ENCODE measurements at places on chromosomes 1 and 21.

DNA sequence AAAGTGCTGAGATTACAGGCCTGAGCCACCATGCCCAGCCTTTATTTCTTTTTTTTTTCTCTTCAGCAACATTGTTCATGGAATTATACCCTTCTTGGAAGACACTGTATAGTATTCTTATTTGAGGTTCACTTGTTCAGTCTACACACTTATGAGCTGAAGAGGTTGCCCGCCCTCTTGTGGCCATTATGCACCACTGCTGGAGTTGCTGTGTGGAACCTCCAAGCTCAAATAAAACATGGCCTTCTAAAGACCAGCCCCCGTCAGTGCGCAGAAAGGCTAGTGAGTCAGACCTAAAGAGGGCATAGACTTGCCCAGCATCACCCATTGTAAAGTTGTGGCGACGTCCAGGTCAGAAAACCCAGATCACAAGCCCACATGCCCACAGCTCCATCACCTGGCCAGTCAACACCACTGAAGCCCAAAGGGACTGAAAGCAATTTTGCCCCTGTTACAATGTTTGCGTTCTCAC lies 20.4 kb downstream of the LURAP1 start:
- DNase-seq, result peak; percentile 48

GRCh38 chr1:209710093-209710492 lies 5.4 kb downstream of the HSD11B1 start:
- no peak for DNase-seq

DNA sequence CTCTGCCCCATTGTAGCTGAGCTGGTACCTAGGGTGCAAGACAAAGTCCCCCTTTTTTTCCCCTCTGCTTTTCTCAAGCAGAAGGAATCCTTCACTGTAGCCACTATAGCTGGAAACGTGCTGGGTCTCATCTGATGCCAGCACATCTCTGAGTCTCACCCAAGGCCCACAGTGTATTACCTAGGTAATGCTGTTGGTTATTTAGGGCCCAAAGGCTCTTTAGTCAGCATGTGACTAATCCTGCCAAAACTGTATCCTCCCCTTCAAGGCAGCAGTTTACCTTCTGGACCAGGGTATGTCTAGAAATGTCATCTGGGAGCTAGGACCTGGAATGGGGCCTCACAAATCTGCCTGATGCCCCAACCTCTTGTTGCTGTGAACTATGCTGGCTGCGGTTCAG lies 423.4 kb downstream of the NUF2 start:
- no peak for DNase-seq

GRCh38 chr1:207745839-207746767 lies 5.8 kb upstream of the CD46 start:
- no peak for DNase-seq

GRCh38 chr1:91476533-91477217 lies 24.0 kb upstream of the CDC7 start:
- DNase-seq, result no peak

DNA sequence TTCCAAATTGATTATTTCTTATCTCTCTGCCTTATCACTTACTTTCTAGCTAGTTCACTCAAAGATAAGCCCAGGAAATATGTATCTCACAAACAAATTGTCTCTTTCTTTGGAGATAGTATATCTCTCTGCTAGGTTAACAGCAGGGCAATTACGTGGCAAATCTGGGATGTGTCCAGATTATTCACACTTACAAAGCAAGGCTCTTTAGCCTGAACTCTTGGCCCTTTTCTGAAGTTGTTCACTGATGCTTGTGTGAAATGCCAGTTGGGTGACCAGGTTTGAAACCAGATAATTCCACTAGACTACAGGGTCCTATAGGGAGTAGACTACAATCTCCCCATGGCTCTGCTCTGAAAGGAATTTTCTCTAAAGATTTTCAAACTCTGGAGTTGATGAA lies 30.8 kb upstream of the FAM78B start:
- no peak for DNase-seq

DNA sequence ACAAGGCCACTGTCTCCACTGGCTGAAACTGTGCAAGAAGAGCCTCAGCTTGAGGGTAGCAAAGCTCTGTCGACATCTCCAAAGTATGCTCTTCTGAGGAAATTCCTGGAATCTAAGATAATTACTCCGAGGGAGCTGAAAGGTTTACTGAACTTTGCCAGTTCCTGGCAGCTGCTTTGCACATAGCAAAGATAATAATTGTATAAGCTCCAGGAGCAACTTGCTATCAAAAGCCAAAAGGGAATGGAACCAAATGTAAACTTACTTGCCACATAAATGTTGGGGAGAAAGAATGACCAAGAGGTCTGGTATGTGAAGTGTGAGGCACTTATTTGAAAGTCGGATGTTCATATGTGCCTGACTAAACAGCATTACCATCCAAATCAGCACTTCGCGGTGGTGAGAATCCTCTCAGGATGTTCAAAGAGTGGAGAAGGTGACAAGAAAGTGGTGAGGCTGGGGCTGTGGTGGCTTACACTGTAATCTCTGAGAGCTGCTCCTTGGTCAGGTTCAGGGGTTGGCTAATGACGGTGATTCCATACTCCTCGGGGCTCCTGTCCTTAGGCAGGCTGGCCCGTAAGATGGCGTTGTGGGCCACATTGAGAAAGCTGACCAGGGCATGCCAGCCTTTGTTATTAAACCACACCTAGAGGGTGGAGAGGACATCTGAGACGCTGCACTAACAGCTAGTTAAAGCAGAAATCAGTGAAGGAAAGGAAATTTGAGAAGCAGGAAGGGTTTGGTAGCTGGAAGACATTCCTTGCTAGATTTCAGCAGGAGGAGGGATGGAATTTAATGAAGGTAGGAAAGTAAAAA lies 100.0 kb downstream of the ABCA4 start:
- DNase-seq, result no peak

GRCh38 chr1:226808501-226808900 lies 61.9 kb upstream of the PSEN2 start:
- DNase-seq, result no peak

DNA sequence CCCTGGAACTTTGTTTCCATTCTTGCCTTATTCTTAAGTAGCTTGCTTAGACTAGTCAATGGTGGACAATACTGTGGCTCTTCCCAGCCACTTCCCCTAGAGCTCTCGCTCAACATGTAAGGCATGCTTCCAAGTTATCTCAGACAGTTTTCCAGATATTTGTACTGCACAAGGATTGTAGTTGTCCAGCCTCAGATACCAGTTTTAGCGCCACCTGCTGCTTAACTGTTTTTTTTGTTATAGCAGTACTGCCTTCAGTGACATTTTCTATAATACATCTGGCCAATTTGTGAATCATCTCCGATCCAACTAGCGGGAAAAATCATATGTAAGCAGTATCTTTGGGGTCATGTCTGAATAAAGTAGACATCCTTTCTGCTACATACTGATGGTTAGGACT lies 346.7 kb upstream of the ADGRL4 start:
- no peak for DNase-seq

DNA sequence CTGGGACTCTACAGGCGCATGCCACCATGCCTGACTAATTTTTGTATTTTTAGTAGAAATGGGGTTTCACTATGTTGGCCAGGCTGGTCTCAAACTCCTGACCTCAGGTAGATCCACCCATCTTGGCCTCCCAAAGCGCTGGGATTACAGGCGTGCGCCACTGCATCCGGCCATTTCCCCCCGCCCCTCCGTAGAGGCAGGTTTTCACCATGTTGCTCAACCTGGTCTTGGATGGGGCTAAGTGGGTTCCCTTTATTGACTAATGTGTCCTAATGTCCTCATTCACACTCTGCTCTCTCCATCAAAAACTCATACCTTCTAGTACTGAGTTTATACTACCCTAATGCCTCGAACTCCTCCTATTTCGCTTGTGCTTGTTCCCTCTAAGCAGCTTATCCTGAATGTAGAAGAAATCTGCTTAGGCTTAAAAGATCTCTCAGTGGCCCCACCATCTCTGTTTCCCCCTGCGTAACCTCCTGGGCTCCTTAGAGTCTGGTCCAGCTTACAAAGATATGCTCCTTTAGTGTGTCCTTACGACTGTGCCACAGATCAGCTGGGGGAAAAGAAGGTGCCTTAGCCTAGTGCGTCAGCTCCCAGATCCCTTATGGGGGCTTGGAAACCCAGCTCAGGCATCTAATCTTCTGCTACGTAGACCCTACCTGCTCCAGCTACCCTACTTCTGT lies 8.0 kb downstream of the GNAT2 start:
- no peak for DNase-seq

DNA sequence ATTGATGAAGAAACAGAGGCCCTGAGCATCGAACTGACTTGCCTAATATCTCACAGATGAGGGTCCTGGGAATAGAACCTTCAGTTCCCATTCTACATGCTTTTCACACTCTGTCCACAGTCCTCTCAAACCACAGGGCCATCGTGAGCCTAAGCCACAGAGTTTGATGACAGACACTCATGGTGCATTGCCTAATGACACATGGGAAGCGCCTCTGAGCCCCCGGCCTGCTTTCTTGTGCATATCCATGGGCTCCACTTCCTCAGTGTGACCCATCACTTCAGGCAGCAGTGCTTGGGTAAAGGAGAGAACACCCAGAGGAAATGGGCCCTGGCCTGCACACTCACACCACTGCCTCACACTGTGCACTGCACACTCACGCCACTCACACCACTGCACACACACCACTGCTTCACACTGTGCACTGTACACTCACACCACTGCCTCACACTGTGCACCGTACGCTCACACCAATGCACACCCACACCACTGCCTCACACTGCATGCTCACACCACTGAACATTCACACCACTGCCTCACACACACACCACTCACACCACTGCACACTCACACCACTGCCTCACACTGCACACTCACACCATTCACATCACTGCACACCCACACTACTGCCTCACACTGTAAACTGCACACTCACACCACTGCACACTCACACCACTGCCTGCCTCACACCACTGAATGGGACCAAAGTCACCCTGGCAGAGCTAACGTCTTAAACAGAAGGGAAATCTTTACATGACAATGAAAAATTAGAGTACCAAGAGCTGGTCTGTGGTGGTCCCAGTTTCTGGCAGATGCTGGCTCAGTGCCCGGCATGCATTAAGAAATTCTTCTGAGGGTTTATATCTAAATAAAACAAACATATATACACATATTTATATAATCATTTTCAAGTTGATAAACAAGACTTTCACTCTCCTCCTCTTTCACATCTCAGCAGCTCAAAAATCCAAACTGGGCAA lies 53.0 kb downstream of the KANK4 start:
- no peak for DNase-seq

- DNase-seq, result no peak
Measured at GRCh38 chr1:18903291-18903756, 969 bp upstream of the ALDH4A1 start.

DNA sequence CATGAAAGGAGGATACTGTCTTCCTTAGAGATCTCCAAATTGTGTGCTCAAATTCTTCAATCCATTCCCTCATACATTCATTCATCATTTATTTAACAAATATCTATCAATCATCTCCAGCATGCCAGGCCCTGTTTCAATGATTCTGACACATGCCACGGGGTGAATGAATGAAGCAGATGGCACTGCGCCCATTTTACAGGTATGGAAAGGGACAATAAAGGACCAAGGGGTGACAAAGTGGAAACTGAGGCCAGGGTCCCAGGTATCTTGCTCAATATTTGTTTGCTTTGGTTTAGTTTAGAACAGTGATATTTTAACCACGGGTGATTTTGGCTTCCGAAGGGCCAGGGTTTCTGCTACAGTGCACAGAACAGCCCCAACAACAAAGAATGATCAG lies 321.6 kb upstream of the RUNX1 start:
- no peak for DNase-seq

DNA sequence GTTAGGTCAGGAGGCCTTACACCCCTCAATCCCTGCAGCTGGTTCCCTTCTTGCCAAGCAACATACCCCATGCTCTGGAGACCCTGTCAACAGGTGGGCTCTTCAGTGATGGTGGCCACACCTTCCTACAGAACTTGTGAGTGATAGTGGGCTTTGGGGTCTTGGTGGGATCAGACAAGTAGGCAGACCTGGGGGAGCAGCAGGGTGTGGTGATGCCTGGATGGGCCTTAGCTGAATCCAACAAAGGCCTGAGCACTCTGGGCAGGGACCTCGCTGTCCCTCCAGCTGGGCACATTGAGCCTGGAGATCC lies 14.9 kb downstream of the FAAH start:
- no peak for DNase-seq

GRCh38 chr1:181499825-181500224 lies 16.5 kb downstream of the CACNA1E start:
- no peak for DNase-seq

DNA sequence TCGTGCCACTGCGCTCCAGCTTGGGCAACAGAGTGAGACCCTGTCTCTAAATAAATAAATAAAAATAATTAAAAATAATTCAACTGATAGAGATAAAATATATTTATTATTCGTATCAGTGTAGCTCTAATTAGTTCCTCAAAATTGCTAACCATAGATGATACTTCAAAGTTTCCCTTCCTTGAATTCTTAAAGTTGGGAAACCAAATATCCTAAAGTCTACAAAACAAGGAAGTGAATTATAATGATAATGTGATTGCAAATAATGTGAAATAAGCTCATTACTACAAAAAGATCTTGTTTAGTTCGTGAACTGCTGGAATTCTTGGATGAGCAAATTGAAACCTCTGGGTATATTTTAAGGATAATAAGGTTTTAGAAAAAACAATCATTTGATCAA lies 60.5 kb downstream of the NUP210L start:
- no peak for DNase-seq

- no peak for DNase-seq
Measured at GRCh38 chr1:206662396-206663092, 22.2 kb upstream of the MAPKAPK2 start.

DNA sequence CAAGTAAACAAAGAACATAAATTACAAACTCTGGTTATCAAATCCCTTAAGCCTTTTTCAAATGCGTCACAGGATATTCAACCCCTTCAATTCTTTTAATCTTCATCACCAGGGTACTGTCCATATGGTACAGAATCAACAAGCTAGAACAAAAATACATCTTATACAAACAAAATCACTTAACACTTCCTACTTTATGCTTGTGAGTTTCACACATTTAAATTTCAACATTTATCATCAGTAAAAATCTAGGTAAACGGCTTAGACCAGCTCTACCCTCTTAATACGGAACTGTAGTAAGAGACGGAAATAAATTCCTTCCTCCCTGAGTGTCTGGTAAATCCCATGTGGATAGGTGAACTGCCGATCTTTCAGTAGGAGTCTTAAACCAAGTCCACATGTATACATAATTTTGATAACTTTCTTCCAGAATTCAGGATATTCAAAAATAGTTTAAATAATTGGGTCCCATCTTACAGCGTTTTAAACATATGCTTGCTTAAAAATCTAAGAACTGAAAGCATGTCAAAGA lies 1.0 kb downstream of the CCDC181 start:
- DNase-seq, result no peak

DNA sequence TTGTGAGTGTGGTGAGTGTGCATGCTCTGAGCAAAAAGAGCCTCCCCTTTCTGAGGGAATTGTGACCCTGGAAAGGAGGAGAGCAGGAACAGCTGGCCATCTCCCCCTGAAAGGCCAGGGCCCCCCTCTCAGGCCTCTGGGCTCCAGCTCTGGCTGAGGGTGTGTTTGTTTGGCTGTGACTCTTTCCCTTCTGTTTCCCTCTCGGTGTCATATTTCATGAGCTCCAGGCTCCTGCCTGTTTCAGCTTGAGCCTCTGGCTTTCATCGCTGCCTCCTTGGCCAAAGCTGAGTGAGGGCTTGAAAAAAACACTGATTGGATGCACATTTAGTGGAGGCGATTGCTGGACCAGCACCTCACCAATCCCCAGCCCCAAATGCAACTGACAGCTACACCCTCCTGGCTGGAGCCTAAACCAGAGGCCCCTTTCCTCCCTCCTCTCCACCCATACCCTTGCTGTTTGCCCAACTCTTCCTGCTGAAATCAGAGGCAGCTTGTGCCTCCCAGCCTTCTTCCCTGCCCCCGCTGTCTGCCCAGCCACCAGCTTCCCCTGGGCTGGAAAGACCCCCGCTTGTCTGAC lies 64.1 kb downstream of the DDR2 start:
- no peak for DNase-seq
